ENCODE measurements at places on chromosomes 11 and 22.
A peak's percentile ranks its signal among the peaks of the same experiment; 100 is the strongest.

DNA sequence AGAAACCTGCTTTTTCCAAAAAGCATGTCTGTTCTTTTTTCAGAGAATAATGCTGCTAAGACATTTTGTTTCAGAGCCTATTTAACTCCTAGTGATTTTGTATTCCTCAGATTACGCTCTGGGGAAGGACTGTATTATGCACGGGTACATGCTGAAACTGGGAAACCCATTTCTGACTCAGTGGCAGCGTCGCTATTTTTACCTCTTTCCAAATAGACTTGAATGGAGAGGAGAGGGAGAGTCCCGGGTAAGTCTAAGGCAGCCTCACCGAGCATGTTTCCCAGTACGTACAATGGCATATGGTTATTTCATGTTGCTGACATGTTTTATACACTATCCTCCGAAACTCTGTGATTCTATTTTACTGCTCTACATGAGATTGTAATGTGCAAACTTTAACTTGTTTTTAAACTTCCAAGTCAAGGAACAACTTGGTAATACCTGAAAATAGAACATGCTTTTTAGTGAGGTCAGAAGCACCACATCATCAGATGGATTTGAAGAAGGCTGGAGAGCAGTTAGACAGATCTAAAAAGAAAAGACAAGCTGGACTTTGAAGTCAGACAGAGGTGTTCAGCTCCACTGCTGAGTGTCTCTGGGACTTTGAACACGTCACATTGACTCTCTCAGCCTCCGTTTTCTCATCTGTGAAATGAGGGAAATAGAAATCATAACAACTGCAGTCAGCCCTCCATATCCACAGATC lies 23.7 kb upstream of the MYO18B start:
- DNase-seq, result no peak

- DNase-seq, result no peak
Observed at GRCh38 chr11:129639300-129639699, 176.3 kb upstream of the TMEM45B start.

DNA sequence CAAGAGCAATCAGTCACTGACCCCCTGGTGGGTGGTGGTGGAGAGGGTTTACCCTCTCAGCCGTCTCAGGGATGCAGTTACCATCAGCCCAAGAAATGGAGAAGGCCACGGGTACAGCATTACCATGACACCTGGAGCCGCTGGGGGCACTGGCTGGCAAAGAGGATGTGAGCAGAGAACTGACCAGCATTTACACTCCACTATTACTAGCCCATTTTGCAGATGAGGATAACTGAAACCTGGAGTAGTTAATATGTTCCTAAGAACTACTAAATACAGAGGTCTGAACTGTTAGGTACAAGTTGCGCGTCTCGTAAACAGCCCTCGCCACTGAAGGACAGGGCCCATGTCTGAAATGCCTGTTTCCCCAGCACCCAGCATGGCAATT lies 79.0 kb downstream of the TIMP3 start:
- no peak for DNase-seq

DNA sequence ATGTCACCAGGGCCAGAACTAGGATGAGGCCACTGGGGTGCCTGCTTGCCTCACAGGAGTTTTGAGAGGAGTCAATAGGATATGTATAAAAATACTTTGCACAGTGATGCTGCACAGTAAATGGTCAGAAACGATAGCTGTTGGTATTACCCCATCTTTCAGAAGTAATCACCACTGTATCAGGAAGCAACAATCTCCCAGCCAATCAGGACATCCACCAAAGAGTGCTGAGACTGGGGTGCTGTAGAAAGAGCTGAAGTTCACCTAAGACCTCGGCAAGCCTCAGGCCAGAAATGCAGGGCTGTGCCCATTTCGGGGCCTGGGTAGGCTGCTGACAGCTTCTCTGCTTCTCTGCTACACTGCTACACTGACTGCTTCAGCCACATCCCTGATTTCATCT lies 17.4 kb downstream of the LMO2 start:
- no peak for DNase-seq

DNA sequence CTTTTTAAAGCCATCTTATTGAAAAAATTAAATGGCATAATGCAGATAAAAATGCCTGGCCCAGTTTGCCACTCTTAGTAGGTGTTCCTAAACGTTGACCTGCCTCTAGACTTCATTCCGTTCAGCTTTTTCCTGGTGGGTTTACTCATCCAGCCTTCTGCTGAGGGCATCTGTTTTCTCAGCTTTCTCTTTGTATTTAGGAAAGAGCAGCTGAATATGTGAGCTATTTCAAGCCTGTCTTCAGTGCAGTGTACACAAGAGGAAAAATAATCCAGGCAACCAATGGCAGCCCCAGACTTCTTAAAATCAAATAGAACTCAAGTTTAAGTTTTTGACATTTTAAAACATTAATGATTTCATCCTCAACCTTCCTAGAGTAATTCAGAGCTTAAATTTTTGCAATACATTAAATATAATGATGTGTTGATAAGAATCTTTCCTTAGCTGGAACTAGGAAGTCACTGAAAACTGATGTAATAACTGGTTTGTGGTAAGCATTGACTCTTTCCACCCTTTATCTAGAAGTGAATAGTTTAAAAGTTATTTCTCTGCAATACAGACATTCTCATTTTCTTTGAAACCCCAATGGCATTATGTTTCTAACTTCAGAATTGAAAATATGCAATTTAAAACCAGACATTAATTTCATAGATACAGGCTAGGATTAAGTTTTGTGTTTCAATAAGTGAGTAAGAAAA lies 165.4 kb downstream of the AASDHPPT start:
- no peak for DNase-seq

GRCh38 chr22:40107851-40108378 lies 69.8 kb upstream of the TNRC6B start:
- peak; percentile 15 for DNase-seq

- DNase-seq, result no peak
Observed at GRCh38 chr11:30938810-30939209, 352.7 kb upstream of the MPPED2 start.

DNA sequence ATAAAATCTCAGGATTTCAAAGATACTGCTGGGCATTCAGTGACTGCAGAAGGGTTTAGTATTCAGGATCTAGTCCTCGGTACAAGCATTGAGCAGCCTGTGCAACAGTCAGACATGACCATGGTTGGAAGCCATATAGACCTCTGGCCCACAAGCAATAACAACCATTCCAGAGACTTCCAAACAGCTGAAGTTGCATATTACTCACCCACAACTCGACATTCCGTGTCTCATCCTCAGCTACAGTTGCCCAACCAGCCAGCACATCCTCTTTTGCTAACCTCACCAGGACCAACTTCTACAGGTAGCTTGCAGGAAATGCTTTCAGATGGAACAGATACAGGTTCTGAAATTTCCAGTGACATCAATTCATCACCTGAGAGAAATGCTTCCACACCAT lies 156.8 kb downstream of the C11orf91 start:
- DNase-seq, result no peak

DNA sequence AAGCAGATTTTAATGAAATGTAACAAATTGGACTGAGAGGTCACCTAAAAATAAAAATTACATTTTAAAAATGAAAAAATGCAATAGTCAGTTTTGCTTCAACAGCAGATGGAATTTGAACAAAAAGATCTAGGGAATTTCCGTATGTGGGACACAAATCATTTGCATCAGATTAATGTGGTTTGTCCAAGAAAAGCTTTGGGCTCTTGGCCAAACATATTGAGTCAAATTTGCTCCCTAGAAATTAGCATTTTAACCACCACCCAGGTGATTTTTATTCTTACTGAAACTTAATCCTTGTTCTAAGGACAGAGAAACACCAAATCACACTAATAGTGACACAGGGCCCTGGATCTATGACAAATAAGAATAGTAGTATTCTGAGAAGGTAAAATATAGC lies 1477.8 kb downstream of the FAM181B start:
- no peak for DNase-seq

DNA sequence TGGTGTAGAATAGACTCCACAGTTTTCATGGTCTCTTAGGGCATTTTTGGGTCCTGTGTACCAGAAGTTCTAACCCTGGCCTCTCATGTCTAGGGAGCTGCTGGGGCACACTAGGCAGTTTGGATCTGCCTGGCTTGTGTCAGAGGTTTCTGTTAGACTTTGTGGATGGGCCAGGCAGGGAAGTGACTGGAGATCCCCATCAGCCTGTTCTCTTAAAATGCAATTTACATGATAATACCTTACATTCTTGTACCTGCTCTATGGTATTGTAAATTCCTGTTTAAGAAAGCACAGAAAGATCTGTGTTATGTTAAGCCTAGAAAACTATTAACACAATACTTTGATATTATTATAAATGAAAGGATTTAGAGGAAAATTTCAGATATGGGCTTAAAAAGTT lies 104.0 kb downstream of the ARHGAP42 start:
- no peak for DNase-seq

DNA sequence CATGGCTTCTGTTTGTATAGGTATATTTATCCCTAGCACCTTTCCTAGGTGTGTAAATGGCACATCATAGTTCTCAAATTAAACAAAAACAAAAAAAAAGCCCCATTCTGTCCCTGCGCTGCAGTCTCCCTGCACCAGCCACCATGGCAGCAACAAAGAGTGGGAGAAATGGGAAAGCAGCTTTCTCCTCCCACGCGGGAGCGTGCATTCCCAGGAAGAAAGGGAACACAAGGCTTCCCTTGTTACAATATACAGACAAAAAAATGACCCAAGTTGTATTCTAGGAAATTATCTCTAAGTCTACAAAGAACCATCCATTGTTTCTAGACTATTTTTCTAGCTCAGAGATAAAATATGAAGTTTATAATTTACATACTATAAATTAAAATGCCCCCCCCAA lies 16.1 kb upstream of the TMPRSS5 start:
- no peak for DNase-seq

GRCh38 chr11:102276783-102277182 lies 40.5 kb upstream of the BIRC3 start:
- DNase-seq, result no peak

DNA sequence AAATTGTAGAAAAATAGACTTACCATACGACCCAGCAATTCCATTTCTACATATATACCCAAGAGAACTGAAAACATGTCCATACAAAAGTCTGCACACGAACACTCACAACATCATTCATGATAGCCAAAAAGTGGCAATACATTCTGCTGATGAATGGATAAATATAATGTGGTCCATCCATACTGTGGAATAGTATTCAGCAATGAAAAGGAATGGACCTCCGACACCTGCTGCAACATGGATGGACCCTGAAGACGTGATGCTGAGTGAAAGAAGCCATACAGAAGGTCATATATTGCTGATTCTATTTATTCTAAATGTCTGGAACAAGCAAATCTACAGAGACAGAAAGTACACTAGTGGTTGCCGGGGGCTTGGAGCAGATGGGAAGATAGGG lies 19.2 kb downstream of the CPT1A start:
- DNase-seq, result no peak

GRCh38 chr11:64998690-64999431 lies 2.1 kb upstream of the BATF2 start:
- DNase-seq, result no peak

GRCh38 chr11:44597358-44598012 lies 32.0 kb downstream of the CD82 start:
- no peak for DNase-seq

GRCh38 chr11:110939471-110939870 lies 227.2 kb upstream of the ARHGAP20 start:
- DNase-seq, result no peak

DNA sequence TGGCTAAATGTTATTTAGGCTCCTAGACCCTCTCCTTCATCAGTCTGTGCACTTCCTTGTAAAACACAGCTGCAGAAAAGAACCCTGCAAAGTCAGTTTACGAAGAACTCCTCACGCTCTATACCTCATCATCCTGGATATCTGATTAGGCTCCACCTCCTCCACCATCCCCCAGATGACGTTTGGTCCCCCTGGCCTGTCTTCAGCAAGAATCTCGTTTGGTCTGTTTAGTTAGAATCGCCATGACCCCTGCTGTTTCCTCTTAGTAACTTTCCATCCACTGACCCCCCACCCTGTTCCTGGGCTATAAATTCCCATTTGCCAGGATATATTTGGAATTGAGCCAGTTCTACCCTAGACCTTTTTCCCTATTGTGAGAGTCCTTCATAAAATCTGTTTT lies 214.1 kb downstream of the OPCML start:
- no peak for DNase-seq

- DNase-seq, result peak; percentile 8
Observed at GRCh38 chr11:3225159-3225758, 6.6 kb upstream of the MRGPRG start.

DNA sequence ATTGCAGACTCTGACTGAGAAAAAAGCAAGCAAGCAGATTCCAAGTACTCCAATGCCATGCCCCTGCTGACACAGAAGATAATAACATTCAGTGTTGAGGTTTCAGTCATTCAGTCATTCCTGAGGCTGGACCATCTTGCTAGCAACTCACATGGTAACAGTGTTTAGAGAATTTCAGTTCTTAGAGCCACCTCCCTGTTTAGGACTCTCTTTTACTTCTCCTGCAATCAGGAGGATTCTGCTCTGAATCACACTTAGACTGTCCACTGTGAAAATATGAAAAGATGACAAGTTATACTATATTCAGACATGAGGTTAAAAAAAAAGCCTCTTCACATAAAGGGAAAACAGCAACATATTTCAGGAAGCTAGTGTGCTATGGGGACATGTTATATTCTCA lies 183.9 kb upstream of the CTSC start:
- no peak for DNase-seq

GRCh38 chr11:3014057-3014938 lies 22.2 kb upstream of the NAP1L4 start:
- DNase-seq, result peak; percentile 52

DNA sequence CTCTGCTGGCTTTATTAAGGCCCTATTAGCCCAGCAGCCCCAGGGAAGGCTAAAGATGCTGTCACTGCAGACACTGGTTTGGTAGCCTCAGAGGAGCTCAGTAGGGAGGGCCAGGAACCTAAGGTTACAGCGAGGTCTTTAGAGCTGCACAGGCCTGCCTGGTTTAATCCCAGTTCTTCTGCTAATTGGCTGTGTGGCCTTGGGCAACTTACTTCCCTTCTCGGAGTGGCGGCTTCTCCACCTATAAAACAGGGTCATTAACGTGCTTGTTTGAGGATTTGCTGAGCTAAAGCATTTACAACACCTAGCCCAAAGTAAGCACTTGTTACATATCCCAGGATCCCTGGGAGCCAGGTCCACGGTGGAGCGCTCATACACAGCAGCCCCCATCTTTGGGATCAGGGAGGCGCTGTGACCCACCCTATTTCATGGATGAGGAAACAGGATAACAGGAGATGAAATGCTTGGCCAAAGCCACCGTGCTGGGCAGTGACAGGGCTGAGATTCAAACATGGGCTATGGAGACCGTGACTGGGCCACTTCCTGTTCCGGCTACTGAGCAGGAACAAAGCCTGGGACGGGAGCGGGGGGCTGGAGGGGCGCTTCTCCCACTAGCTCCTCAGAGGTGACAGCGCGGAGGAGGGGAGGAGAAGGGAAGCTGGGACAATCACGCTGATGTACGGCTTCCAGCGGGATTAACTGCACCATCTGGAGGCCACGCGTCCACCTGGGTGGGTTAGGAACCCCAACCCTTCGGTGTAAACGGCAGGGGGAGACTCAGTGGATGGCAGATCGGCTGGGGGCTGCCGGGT lies 61.5 kb downstream of the IGLL1 start:
- DNase-seq, result no peak

- no peak for DNase-seq
Observed at GRCh38 chr11:17516551-17517150, 27.6 kb downstream of the USH1C start.

Data from activated naive CD4-positive, alpha-beta T cell treated with anti-CD3 and anti-CD28 coated beads, Interleukin-2, amount 50 U/mL, for 16 hours (primary cell).